ENCODE measurements at places on chromosomes 11 and 22.

GRCh38 chr22:38136607-38137006 is 26.1 kb upstream of the BAIAP2L2 start:
- peak; percentile 70 for DNase-seq

- DNase-seq, result no peak
Measured at GRCh38 chr11:113419454-113420003, 31.9 kb downstream of the ANKK1 start.

- DNase-seq, result no peak
Measured at GRCh38 chr11:46456269-46457001, 64.9 kb upstream of the CHRM4 start.

- DNase-seq, result no peak
Measured at GRCh38 chr11:128695539-128696221, 1.8 kb downstream of the FLI1 start.

DNA sequence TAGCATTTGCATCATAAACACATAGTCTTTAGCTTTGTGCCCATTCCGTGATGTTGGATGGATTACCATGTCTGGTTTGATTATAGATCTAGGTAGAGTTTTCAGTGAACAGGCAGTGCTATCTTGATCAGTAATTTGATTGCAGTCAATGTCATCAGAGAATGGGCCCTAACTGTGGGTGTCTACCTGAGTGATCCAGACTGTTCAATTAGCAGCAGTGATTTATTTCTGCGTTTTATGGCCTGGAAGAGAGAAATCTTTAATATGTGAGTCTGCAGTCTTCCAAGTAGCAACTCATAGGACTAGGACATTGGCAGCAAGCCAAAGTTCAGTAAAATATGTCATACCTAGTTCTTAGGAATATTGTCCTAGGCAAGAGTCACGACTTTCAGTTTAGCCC is 80.3 kb downstream of the CASP12 start:
- DNase-seq, result no peak
